ENCODE measurements at places on chromosomes 2 and 18.

- no peak for DNase-seq
These were observed 293.9 kb upstream of the PARD3B start for GRCh38 chr2:204251158-204251997.

DNA sequence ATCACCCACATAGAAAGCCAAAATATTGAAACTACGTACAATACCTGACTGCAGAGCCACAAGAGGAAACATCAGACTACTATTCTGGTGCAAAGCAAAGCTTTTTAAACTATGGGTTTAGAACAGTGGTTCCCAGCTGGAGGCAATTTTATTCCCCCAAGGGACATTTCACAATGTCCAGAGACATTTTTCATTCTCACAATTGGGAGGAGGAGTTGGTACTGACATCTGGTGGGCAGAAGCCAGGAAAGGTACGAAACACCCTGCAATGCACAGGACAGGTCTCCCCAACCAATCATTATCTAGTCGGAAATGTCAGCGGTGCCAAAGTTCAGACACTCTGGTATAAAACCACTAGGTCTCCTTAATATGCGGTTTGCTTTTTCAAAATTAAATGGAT is 88.4 kb upstream of the ARL5A start:
- no peak for DNase-seq

GRCh38 chr2:86283411-86284030 is 53.9 kb downstream of the REEP1 start:
- no peak for DNase-seq

GRCh38 chr2:183359867-183360266 is 235.6 kb downstream of the NUP35 start:
- no peak for DNase-seq

DNA sequence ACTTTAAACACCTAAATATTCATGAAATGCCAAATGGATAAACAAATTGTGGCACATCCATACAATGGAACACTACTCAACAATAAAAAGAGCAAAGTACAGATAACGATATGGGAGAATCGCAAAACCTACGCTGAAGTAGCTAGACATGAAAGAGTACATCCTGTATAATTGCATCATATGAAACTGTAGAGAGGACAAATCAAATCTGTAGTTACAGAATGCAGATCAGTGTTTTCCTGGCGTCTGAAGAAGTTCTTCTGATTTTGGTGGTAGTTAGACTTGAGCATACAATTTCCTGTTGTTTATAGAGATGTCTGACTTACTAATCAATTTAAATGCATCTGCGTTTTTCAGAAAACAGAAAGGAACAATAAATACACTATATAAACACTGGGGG is 394.4 kb downstream of the SOCS6 start:
- DNase-seq: no peak

DNA sequence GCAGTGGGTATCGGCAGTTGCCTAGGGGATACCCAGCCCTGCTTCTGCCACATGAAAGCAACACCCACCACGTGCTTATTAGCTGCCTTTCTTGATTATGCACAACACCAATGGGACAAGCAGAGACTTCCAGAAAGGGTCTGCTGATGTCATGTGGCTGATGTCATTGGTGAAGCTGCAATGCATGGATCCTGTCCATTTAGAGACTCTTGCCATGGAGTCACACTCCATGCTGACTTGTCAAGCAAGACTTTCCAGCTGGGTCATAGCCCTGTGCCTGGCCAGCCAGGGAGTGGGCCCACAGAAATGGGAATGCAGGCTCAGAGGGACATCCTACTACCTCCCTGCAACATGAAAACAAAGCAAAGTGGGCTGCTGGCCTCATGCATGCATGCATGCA is 81.8 kb downstream of the VAPA start:
- no peak for DNase-seq

- no peak for DNase-seq
These were observed 363.3 kb upstream of the TFPI start for GRCh38 chr2:187917535-187917934.
